Fibroblast of upper back skin (primary cell): ENCODE measurements at places on chromosomes 7 and 10.
A peak's percentile ranks its signal among the peaks of the same experiment; 100 is the strongest.

GRCh38 chr7:50092579-50093491 lies at the start of gene ZPBP:
TSS of gene ZPBP (minus strand) at chr7:50093246. CDS start at chr7:50093194, 52 bp downstream.
- DNase-seq = peak; percentile 20

GRCh38 chr10:97333601-97334369 lies 744 bp downstream of the FRAT2 start:
- peak; percentile 12 for DNase-seq

- no peak for DNase-seq
Measured at GRCh38 chr7:129773871-129774270, 162.4 kb downstream of the NRF1 start.

- no peak for DNase-seq
Measured at GRCh38 chr10:3904419-3904960, 119.5 kb upstream of the KLF6 start.

DNA sequence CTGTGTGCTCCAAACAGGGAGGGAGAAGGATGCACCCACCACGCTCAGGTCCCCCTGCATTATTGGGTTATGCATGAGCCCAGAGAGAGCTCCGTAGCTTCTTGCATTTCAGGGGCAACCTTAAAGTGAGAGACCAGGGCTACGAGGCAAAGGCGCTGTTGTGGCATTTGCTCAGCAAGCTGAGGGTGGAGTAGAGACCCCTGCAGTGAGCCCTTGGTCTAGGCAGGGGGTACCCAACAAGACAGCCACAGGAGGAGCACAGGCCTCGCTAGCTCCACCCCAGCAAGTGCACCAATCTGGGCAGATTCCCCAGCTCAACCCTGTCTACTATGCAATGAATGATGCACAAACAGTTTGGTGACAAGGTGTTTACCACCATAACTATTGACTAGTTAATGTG lies 198.4 kb downstream of the CALN1 start:
- DNase-seq = no peak

DNA sequence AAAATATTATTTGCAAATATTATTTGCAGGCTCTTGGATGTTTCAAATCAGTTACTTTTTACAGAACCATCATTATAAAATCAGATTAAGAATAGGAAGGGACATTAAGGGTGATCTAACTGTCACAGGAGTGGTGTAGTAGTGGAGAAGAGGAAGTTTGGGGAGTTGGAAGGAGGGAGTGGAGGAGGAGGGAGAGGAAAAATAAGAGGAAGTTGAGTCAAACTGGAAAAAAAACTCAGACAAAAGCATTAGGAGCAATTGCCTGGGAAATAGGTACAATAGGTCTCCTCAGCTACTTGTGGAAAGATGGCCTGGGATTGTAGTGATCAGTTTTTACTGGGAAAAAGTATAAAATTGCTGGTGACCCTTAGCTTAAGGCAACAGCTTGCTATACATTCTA lies 77.7 kb upstream of the GPR37 start:
- DNase-seq = no peak

DNA sequence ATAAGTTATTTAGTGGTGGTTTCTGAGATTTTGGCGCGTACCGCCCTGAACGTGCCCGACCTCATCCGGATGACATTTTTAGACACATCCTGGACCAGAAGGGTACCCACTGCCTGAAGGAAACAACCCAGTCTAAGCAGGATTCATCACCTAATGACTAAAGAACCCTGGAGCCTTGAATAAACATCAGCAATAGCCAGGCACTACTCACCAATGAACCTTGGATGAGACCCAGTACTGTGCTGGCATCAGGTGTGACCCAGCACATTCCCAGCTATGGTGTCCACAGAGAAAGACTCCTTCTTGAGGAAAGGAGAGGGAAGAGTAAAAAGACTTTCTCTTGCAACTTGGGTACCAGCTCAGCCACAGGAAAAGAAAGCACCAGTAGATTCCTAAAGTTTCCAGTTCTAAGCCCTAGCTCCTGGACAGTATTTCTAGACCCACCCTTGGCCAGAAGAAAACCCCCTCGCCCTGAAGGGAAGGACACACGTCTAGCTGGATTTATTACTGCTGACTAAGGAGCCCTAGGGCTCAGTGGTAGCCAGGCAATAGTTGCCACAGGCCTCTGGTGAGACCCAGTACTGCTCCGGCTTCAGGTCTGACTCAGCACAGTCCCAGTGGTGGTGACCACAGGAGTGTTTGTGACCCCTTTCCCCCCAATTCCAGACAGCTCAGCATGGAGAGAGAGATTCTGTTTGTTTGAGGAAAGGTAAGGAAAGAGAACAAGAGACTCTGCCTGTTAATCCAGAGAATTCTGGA lies 32.5 kb downstream of the ZNF277 start:
- DNase-seq = peak; percentile 22

- DNase-seq = no peak
Measured at GRCh38 chr10:76026176-76026771, 594.9 kb downstream of the LRMDA start.

- DNase-seq = no peak
Measured at GRCh38 chr7:121119047-121119446, 130.5 kb downstream of the CPED1 start.

DNA sequence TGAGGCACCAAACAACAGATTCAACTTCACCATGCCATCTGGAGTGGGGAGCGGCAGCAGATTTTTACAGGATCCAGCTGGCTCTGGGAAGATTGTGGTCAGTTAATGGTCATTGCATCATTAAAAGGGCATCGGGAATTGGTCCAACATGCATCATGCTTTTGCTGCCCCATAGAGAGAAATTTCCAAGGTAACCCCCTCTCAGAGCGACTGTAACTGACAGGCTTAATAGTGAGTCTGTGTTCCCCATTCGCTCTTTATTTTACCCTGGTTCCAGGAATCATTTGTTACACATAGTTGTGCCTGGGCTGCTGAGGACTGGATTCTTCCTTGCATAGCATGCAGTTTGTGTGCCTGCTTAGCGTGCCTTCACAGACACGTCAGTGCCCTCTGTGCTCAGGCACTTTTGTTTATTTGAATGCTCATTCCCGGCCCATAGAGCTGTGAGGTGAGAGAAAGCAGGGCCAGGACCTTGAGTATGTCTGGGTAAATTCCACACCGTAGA lies 49.9 kb downstream of the CDHR3 start:
- DNase-seq = peak; percentile 60

GRCh38 chr7:115582956-115583355 lies 447.6 kb downstream of the TFEC start:
- no peak for DNase-seq

DNA sequence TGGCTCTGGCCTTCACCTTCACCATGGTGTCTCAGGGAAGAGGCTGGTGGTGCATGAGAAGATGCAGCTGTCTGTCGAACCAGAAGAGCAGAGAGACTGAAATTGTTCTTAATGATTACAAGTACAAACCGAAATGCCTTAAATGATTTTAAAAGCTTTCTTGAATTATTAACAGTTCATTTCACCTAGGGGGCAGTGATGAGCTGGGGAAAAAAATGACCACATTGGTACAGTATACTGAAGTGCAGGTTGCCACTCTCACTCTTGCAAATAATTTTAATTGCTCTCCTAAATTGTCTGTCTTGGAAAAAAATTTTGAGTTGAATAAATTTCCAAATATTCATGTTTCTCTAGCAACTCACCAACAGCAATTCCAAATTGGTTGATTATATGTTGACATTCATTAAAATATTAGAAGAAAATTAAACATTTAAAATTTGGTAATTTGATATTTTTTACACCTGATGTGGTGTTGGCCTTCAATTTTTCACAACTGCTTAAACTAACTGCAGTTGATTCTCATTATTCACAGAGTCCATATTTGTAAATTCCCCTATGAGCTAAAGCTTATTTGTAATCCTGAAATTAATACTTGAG lies 692.6 kb downstream of the ZWINT start:
- DNase-seq = no peak

DNA sequence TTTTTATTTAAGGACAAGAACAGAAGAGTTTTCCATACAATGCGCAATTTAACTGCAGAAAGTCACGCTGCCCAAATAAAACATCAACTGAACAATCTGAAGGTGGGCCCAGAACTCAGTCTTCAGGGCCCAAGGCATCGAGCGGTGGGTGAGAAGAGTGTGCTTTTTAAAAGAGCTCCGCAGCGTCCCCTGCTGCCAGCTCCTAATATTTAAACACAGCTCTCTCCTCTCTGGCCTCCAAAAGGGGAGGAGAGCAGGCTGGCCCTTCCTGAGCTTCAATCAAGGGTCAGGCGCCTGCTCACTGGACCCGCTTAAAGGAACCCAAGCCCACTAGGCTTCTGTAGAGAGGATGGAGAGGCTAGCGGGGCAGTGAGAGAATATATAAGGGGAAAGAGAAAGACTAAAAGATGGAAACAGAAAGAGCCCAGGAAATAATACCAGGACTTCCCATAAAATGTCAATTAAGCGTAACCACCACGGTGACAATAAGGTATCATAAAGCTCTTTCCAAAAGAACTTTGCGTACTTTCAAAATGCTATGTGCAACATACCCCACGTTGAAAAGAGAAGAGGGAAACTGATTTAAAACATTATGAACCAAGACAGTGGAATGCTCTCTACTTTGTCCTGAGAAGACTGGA lies 2.8 kb downstream of the FAM53B start:
- DNase-seq = peak; percentile 64

DNA sequence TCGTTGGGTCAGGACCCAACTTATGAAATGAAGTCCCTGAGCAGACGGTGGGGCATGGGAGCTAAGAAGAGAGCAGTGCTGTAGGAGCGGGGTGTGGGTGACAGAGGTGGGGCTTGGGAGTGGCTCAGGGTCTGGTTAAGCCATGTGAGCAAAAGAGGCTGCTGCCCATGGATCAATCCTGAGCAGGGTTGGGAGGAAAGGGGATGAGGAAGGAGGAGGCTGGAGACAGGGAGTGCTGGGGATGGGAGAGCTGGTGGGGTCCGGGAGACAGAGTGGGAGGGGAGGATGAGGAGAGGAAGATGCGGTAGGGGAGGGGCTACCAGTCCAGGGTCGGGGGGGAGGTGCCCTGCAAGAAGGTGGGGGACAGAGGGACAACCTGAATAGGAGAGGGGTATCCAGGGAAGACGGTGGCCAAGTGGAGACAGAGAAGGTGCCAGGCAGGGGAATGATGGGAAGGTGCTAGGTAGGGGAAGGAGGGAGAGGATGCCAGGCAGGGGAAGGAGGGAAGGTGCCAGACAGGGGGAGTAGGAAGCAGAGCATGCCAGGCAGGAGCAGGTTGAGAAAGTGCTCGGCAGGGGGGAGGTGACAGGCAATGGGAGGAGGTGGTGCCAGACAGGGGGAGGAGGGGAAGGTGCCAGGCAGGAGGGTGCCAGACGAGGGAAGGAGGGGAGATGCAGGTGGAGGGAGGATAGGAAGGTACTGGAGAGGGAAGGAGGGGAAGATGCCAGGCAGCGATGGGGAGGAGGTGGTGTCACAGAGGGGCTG lies 27.5 kb upstream of the SMARCD3 start:
- DNase-seq = no peak

DNA sequence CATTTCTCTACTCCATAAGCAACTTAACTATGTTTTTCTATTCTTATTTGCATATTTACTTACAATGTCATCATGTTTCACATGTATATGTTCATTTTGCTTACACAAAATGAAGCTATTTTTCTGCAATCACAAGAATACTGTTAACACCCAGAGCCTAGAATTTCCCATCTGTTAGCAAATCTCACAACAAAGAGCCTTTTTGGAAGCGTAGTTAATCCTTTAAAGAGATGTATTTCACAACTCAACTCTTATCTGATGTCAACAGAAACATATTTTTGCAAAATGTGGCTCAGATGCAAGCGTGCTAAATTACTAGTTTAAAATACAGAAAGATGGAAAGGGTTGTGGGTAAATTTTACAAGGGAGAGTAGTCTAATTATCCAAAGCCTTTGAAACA lies 110.6 kb upstream of the COL1A2 start:
- no peak for DNase-seq

DNA sequence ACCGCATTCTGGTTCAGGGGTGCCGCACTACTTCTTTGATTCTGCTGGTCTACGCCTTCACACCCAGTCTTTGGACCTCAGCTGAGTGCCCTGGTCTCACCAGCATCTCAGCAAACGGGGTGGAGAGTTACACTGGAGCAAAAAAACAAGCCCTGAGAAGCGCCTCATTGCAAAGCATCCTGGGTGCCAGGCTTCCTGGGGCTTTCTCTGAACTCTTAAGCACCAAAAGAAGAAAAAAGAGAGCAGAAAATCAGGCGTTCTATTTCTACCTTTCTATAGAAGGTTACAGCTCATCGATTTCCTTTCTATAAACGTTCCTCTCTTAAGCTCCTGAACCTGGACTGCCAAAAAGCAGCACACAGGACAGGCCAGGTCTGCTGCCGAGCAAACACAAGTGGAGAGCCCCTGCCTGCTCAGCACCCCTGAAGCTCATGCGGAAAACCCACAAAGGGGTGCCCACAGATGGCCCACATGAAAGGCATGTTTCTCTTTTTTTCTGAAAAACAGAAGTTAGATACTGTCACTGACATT lies 217.9 kb downstream of the SFMBT2 start:
- no peak for DNase-seq

DNA sequence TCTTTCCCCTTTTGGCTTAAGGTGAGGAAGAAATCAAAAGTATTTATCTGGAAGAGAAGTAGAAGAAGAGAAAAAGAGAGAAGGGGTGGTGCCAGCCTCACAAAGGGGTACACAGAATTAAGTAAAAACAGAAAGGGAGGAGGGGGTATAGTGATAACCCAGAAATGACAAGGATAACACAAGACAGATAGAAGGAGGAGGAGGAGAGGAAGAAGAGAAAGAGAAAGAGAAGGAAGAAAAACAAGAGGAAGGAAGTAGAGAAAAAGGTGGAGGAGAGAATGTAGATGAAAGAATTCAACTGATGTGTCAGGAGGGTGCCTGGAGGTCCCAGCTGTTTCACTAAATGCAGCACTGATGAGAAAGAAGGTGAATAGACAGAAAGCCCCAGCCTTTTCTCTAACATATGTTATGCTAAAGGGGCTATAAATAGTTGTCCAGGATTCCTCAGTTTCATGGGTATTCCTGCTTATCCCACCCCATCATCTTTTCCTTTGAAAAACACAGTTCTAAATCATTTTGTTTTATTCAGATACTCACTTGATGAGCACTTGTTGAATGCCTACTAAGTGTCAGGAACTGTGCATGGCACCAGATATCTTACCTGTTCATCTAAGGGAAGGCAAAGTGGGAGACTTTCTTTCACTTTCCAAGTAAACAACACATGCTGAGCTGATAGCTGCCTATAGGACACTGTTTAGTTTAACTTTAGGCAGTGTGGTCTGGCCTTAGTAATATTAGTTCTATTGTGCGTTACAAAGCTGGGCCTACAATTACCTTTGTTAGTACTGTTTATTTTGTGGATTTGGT lies 8.0 kb downstream of the SEMA3E start:
- no peak for DNase-seq

DNA sequence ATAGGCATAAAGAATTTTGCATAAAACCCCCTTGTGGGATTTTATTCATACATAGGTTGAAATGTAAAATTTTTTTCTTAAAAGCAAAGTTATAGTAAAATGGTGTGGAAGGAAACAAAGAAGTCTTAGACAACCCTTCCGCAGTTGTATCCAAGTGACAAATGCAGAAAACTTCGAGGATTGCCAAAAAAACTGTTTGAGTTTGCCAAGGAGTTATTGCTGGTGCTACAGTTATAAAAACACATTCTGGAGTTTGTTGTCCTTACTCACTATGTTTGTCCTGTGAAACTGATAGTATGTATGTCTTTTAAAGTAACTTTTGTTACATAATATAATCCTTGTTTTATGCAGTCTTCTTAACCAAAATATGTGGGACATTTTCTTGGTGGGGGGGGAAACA lies 120.3 kb downstream of the FOXP2 start:
- DNase-seq = no peak

- no peak for DNase-seq
Measured at GRCh38 chr7:80232979-80233724, 98.5 kb downstream of the GNAI1 start.

- no peak for DNase-seq
Measured at GRCh38 chr10:11302181-11302580, 284.5 kb downstream of the CELF2 start.
